Pulmonary artery endothelial cell (primary cell): ENCODE measurements at places on chromosomes 2 and 18.
A peak's percentile ranks its signal among the peaks of the same experiment; 100 is the strongest.

- DNase-seq, result no peak
Observed at GRCh38 chr18:6414118-6414722, 491 bp downstream of the L3MBTL4 start.

DNA sequence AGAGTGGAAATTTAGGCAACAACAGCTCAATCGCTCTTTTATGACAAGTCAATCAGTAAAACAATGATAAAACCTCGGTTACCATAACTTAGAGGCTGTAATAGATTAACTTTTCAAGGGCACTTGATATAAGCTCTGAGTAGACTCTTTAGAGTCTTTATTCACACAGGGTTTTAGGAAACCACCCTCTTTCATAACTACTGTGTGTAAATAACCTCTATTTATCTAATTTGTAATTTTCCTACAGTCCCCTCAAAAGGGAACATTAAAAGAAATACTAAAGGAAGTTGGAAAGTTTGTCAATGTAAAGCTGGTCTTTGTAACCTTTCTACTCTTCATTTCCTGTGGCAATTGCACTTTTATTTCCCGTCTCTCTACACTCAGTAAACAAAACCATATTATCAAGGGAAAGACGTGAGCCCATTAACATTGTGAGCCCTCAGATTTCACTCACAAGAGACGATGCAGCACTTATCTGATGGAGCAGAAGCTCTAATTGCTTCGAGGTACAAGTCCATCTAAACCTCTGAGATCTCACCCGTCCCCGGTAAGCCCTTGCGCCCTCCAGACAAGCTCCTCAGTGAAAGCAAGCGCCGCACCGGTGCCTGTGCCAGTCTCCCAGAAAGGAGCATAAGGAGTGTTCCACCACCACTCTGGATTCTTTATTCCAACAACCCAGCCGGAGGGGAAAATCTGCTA is 1.1 kb upstream of the HOXD1 start:
- no peak for DNase-seq

GRCh38 chr2:43360137-43360536 is 133.7 kb upstream of the ZFP36L2 start:
- DNase-seq, result no peak

GRCh38 chr18:79571211-79572092 is 108.2 kb upstream of the CTDP1 start:
- DNase-seq, result no peak

GRCh38 chr2:60852282-60852860 is 29.0 kb upstream of the REL start:
- no peak for DNase-seq

- DNase-seq, result no peak
Observed at GRCh38 chr2:128534688-128535392, 216.2 kb upstream of the HS6ST1 start.

- DNase-seq, result peak; percentile 17
Observed at GRCh38 chr2:178306352-178307073, 112.2 kb downstream of the OSBPL6 start.

DNA sequence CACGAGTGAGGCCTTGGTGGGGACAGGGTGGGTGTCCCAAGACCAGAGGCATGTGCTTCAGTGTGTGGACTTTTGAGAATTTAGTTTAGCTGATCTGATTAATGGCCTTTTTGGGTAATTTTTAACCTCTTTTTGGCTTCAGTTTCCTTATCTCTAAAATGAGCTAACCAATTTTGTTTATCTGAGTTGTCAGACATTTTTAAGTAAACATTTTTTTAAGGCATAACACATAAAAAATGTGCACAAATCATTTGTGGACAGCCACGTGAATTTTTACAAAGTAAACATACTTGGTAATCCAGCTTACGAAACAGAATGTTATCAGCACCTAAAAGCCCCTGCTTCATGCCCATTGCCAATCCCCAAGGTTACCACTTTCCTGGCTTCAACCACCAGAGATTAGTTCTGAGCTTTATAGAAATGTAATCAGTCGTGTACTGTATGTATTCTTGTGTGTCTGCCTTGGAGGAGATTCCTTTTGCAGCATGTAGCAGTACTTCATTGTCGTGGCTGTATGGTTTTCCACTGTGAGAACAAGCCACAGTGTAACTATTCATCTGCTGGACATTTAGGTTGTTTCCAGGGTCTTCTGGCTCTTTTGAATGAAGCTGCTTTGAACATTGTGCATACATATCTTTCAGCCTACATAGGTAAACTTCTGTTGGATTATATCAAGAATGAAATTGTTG is 8.4 kb upstream of the INO80C start:
- no peak for DNase-seq

GRCh38 chr2:232525791-232526371 is at the start of gene CHRND:
Gene CHRND (plus strand): TSS chr2:232526160. CDS start chr2:232526216, 56 bp downstream.
- DNase-seq, result no peak

DNA sequence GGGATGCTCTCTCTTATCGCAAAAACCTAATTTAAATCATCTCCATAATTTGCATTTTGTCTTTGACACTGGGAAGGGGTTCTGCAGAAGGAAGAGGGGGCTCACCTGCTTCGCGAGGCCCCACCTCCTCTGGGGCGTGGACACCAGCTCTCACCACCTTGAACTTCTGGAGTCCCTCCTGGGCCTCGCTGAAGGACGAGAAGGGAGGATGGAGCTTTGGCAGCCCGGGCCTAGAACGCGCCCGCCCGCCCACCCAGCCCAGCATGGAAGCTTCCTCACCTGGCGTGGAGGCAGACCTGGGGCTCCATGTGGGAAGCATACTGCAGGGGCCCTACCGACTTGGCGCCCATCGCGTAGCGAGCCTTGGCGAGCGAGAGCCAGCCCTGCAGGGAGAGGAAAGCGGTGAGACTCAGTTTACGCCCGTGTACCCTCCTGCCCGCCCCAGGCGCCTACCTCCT is 1.1 kb upstream of the IMP4 start:
- DNase-seq, result no peak

- no peak for DNase-seq
Observed at GRCh38 chr2:44061876-44062275, 66.1 kb upstream of the LRPPRC start.

DNA sequence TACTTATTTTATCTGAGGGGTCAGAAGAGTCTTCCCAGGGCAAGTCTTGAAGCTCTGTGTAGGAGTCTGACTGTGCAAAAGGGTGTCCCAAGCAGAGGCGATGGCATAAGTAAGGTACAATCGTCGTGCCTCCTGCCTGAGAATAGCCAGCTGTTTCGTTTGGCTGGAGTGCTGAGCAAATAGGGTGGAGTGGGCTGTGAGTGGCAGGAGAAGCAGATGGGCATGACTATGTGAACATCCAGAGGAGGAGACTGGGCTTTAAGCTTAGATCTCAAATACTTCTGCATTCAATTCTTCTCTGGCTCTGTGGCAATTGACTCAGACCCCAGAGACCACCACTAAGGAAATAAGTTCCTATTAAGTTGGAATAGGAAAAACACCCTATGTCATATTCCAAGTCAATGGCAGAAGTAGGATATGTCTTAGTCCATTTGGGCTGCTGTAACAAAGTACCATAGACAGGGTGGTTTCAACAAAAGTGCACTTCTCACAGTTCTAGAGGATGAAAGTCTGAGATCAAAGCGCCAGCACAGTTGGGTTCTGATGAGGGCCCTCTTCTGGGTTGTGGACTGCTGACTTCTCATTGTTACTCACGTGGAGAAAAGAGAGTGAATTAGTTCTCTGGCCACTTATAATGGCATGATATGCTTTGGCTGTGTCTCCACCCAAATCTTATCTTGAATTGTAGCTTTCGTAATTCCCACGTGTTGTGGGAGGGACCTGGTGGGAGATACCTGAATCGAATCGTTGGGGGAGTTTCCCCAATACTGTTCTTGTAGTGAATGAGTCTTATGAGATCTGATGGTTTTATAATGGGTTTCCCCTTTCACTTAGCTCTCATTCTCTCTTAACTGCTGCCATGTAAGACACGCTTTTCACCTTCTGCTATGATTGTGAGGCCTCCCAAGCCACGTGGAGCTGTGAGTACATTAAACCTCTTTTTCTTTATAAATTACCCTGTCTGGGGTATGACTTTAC is 120.2 kb downstream of the LPIN1 start:
- no peak for DNase-seq

DNA sequence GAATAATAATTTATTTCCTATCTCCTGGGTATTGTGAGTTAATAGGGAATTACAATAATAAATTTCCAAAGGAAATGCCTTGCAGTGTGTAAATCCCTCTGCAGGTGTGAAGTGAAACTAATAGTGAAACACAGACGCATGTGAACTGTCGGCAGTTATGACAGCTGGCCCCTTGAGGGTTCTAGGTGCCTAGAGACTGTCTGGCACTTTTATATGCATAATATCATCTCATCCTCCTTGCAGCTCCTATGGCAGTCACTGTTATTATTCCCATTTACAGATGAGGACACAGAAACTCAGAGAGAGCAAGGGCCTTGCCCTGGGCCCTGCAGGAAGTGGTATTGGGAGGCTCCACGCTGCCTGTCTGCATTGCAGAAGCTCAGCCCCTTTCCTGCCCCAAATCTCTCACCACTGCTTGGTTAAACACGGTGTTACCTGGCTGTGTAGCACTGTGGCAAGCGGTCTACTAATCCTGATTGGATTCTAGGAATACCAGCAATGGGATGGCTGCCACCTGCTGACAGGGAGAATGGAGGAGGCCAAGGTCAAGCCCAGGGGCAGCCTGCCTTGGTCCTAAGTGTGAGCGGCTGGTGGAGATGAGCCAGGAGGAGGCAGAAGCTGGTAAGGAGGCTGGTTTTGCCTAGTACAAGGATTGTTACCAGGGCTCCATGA is 32.8 kb upstream of the ACKR3 start:
- DNase-seq, result no peak

GRCh38 chr2:107025869-107026380 is 140.0 kb upstream of the ST6GAL2 start:
- no peak for DNase-seq
